Kidney glomerular epithelial cell (primary cell): ENCODE measurements at places on chromosomes 5 and 9.

- DNase-seq, result no peak
Measured at GRCh38 chr5:176552332-176552869, 3.3 kb downstream of the CDHR2 start.

GRCh38 chr5:140298183-140298601, 4.7 kb downstream of the PFDN1 start:
- DNase-seq, result peak; percentile 98

DNA sequence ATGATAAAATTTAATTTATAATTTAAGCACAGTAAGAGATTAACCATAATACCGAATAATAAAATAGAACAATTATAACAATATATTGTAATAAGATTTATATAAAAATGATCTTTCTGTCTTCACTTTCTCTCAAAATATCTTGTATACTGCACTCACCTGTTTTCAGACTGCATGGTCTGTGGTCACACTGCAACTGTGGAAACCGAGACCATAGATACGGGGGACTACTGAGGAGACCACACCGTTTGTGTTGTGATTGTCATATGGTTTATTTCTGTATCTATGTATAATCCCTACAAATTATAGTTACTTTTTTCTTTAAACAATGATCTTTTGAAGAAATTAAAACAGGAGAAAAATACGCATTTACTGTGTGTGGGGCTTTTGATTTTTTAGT, 78.8 kb upstream of the TNFAIP8 start:
- DNase-seq, result no peak

DNA sequence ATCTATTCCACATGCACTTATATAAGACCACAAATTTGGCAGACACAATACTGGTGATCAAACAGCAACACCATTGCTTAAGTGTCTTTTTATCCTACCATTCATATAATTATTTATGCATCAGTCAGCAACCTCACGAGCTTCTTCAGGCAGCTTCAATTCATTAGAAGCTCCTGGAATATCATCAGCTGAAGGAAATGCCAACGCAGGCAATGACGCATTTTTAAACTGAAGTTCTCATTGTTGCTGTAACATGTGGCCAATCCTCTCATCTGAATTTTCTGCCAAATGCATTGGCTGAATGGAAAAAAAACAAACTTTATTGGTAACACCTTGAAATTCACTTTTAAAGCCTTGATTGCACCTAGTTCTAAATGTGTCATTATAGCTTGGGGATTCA, 376.4 kb upstream of the RGMB start:
- DNase-seq, result no peak

GRCh38 chr5:1130218-1130946, 18.5 kb upstream of the SLC12A7 start:
- no peak for DNase-seq

DNA sequence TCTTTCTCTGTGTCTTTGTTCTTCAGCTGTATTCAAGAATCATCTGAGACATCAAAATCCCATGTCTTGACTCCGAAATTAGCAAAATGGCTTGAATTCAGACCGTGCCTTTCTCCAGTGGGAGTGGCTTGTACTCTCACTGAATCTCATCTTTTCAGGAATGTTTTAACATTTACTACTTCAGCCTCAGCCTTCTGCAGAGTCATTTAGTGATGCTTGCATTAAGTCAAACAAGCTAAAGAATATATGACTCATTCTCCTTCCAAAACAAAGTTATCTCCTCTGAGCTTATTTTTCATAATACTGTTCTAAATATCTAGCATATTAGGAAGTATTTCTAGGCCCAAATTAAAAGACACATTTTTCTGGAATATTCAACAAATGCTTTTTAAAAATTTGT, 205.3 kb downstream of the CDH10 start:
- no peak for DNase-seq

DNA sequence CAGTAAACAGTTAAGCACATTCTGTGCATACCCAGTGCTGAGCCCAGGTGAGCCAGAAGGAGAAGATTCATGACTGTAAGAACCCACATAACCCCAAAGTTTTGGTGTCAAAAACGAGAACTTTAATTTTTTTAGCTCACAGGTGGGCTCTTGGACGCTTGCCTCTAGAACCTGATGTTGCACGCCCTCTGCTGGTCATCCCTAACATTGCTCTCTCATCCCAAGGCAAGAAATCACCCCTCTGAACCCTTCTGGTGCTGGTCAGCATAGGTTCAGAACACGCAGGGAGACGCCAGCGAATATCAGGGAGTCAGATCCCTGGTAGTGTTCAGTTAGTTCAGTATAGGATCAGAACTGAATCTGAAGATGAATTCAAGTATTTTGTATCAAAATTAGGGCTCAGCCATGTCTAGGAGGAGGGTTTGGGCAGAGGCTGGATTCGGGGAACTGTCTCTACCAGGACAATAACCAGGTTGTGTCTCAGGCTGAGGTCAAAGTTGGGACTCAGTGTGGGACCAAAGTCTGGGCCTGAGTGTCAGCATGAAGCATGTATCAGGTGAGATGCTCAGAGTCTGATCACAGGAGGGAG, 4.1 kb upstream of the DNAJB5 start:
- DNase-seq, result peak; percentile 54

- DNase-seq, result peak; percentile 84
Measured at GRCh38 chr9:96344458-96345180, 38.9 kb downstream of the SLC35D2 start.

DNA sequence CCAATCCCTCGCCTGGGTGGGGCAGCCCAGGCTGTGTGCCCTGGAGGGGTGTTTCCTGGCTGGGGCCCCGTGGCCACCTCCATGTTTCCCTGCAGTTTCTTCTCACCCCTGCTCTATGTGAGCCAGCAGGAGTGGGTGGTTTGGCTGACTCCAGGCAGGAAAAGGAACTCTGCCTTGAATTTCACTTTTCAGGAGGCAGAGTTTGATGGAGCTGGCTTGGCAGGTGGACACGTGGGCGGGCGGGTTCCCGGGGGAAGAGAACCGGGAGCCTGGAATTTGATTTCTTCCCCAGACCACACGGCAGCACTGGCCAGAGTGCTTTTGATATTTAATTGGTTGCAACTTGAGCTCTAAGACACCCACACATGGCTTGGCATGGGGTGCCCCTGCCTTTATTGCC, 119.8 kb upstream of the PANK3 start:
- DNase-seq, result no peak

- peak; percentile 50 for DNase-seq
Measured at GRCh38 chr5:148730270-148730669, 75.9 kb upstream of the HTR4 start.

GRCh38 chr9:25212361-25212760, 465.9 kb downstream of the TUSC1 start:
- no peak for DNase-seq

GRCh38 chr9:136613824-136614371, 48.8 kb upstream of the EGFL7 start:
- no peak for DNase-seq

- peak; percentile 52 for DNase-seq
Measured at GRCh38 chr5:169181814-169182213, 119.1 kb downstream of the SLIT3 start.

DNA sequence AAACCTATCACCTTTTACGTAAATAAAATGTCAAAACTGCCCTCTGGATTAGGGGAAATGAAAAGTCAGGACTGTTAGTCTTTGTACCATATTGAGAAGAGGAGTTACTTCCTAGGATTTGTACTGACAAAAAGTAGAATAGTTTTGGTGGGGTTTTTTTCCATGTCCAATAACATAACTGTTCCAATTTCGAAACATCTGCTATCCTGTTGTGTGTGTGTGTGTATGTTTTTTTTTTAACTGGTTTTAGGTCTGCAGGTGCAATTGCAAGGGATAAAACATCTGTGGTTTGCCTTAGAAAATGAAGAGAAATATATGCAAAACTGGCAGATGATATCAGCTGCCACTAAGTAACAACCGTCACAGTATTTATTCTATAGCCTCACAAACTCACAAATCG, 506.8 kb downstream of the NFIB start:
- DNase-seq, result no peak

- DNase-seq, result no peak
Measured at GRCh38 chr9:101639785-101640665, 45.3 kb upstream of the PPP3R2 start.

GRCh38 chr9:94746541-94747370, 20.3 kb downstream of the AOPEP start:
- DNase-seq, result no peak

DNA sequence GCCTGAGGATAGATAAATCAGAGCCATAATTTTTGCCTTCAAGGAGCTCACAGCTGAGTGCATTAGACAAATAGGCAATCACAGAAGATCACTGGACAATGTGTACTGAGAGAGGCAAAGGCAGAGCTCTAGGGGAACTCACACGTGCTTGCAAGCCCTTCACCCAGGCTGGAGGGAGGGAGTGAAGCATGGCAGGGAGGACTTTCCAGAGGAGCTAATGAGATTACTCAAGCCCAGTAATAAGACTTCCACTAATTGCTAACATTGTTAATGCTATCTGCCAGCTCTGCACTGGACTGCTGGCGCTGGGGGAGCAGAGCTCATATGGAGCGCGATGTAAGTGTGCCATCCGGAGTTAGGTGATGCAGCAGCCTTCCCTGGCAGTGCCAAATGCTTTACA, 408.4 kb downstream of the NTRK2 start:
- DNase-seq, result no peak

DNA sequence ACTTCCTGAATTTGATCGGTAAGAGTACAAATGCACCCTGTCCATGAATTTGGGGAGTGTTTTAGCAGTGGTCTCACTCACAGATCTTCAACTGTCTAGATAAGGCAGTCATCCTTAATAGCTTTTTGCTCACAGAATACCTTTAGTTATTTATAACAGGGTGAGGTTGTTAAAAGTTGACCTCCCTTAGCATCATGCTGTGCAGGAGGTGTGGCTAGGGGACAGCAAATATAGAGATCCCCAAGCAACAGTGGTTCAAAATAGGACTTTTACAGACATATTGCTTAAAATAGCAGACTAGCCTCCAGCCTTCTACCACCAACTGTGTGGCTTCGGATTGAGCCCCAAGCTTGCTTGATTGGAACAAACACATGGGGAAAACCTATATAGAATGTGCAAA, 724.4 kb downstream of the TLE1 start:
- no peak for DNase-seq

GRCh38 chr5:141234109-141234667, 11.0 kb upstream of the PCDHB15 start:
- no peak for DNase-seq

- DNase-seq, result no peak
Measured at GRCh38 chr5:92070786-92071185, 687.7 kb upstream of the ARRDC3 start.

DNA sequence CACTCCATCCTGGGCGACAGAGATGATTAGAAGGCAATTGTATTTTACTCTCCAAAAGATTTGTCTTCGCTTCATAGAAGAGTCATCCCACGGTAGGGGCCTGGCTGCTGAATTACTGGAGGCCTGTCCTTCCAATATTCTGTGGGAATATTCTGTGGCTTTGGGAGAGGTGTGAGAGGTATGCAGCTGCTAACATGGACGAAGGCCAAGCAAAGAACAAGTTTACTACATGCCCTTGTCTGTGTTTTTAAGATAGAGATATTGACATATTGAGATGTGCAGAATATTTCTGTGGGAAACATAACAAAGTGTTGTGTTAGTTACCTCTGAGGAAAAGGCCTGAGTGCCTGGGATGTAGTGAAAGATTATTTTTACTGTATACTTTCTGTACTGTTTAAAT, 71.8 kb upstream of the SMIM15 start:
- DNase-seq, result no peak

- DNase-seq, result peak; percentile 80
Measured at GRCh38 chr9:120394058-120394669, 185.8 kb downstream of the CDK5RAP2 start.

DNA sequence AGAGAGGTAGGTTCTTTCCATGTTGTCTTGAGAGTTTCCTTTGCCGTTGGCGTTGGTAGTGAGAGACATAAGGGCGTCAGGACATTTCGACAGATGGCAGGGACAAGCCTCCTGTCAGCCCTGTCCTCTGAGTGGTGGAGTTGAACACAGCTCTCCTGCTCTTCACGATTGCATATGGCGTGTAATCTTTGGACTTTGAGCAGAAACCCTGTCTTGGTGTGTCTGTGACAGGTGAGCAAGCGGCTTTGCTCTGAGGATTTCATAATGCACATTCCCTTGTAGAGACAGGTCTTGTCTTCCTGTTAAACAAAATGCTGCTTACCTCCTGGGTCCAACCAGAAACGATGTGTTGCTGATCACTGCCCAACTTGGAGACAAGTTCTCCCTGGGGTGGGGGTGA, 146.5 kb downstream of the NXNL2 start:
- DNase-seq, result no peak

- no peak for DNase-seq
Measured at GRCh38 chr5:155633338-155633957, 619.9 kb downstream of the KIF4B start.

GRCh38 chr5:79023348-79023747, 38.2 kb upstream of the ARSB start:
- no peak for DNase-seq

DNA sequence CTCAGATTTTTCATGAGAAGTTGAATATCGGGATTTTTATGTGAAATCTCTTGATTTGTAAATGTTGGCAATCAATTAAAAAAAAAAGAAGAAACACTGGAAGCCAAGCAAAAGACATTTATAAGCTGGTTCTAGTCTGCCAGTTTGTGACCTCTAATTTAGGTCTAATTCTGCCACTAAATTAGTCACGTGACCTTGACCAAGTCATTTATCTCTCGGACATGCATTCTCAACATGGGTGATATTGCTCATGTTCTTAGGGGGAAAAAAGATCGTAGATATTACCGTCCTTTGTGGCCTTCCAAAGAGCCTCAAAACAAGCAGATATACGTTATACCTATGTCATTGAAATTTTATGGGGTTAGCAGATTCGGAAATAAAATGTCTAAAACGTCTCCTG, 52.9 kb upstream of the PTPDC1 start:
- DNase-seq, result no peak

- DNase-seq, result no peak
Measured at GRCh38 chr9:134944916-134945315, 27.2 kb upstream of the FCN1 start.

GRCh38 chr9:14103115-14103514, 210.8 kb downstream of the NFIB start:
- DNase-seq, result no peak

DNA sequence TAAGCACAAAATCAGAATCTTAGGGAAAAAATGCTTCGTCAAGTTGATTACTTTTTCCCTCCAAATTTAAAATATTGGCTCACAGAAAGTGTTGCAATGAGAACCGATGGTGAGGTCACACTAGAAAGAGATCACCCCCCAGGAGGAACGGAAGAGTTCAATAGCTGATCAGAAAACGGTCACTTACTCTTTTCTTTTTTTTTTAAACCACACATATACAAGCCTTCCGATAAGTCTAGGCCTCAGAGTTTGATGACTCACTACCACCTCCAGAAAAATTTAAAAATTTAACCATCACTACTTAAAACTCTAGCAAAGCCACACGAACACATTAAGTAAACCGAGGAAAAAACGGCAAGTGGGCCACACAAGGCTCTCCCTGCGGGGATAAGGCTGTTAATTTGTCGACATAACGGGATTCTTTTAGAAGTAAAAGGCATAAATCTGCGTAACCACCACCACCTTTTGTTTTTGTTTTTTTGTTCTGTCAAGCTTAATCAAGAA, 1.2 kb downstream of the SURF4 start:
- DNase-seq, result no peak

GRCh38 chr9:35258660-35259474, 97.1 kb downstream of the UNC13B start:
- DNase-seq, result peak; percentile 64

GRCh38 chr9:113769412-113769811, 106.7 kb upstream of the ZNF618 start:
- DNase-seq, result no peak

- no peak for DNase-seq
Measured at GRCh38 chr5:18312016-18312415, 677.8 kb downstream of the TAF11L14 start.
